ENCODE measurements at places on chromosomes 1 and 21.

- DNase-seq: no peak
These were observed 104.6 kb downstream of the NEGR1 start for GRCh38 chr1:72177711-72178110.

DNA sequence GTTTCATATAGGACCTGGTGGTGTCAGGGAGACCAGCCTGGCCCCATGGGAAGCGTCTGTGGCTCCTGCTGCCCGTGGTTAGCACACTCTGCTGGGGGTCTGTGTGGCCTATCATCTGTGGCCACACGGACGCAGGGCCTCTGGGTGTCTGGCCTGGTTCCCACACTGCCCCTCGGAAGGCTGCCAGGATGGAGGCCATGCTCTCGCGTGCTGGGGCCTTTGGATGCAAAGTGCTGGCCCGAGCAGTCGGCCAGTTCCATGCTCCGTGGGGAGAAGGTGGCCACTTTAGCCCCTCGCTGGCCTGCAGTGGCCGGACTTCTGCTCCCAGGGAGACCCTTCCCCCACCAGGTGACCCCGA, 20.8 kb upstream of the LRRC3 start:
- no peak for DNase-seq

DNA sequence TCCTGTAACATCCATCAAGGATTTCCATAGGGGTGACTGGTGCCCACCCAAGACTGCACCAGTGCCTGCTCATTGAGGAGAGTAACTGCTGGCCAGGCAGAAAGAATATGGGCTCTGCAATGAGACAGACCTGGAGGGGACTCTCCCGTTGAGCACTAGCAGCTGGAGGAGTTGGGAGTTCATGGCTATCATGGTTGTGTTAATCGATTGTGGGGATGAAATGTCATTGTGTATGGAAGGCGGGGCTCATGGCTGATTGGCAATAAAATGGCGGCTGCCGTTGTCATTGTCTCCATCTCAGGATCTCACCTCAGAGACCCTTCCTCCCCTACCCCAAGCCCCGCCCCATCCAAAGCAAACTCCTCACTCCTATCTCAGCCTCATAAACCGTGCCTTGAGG, 3.9 kb downstream of the TMEM125 start:
- no peak for DNase-seq

DNA sequence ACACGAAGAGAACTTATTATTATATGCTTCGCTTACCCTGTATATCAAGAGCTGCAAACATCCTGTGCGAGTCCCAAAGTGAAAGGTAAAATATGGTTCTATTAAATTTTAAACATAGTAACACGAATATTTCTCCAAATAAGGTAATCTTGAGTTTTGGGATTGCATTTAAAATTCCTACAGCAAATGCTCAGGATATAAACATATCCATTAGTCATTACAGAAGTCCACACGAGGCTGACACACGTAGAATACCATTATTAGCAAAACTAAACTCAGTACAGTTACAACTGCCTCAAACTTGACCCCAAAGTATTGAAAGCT, 282 bp upstream of the LYPLAL1 start:
- no peak for DNase-seq

GRCh38 chr21:34882719-34883131, 166.4 kb downstream of the RUNX1 start:
- no peak for DNase-seq

- DNase-seq: no peak
These were observed 188.2 kb upstream of the LYPLAL1 start for GRCh38 chr1:218985424-218985984.

- DNase-seq: no peak
These were observed 239.1 kb downstream of the OMA1 start for GRCh38 chr1:58307431-58307830.

- DNase-seq: no peak
These were observed 15.2 kb downstream of the RIPK4 start for GRCh38 chr21:41751611-41752011.

DNA sequence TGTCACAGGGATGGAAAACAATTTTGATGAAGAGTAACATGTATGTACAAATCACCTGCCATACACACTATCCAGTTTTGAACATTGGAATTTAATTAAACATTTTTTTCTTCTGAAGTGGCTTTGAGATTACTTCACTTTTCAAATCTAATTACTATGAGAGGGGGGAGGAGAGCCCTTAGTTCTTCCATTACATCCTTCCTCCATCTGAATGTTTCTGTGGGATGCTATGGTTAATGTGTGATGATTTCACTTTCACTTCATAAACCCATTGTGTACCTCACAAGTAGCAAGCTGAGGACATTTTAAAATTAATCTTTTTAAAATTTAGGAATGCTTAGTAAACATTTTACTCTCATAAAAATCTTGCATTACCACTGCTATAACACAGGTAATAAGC, 156.9 kb downstream of the RUNX1 start:
- no peak for DNase-seq

- no peak for DNase-seq
These were observed 12.5 kb downstream of the SYF2 start for GRCh38 chr1:25219661-25220251.

- DNase-seq: no peak
These were observed 14.9 kb downstream of the ODF2L start for GRCh38 chr1:86381223-86381622.

DNA sequence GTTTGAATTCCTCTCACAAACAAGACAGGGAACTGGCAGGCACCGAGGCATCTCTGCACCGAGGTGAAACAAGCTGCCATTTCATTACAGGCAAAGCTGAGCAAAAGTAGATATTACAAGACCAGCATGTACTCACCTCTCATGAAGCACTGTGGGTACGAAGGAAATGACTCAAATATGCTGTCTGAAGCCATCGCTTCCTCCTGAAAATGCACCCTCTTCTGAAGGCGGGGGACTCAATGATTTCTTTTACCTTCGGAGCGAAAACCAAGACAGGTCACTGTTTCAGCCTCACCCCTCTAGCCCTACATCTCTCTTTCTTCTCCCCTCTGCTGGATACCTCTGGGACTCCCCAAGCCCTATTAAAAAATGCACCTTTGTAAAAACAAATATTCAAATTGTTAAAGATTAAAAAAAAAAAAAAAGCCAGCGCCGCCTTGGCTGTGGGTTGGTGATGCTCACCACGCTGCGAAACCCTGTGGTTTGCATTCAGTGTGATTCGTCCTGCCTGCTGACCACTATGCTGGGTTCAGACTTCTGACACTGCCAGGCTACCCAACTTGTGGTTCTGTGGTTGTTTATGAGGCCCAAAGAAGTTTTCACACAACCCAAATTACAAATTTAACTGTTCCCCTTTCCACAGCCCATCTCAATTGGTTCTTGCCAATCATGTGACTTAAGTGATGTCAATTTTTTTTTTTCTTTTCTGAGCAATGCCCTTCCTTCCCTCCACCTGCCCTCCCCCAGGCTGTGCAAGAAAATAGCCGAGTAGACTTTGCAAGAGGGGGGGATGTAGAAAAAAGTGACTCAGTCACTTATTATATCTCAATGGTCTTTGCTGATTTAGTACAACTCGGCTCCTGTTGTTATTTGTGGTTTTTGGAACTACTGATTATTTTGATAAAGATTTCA, at the start of gene RUNX1:
Gene RUNX1, minus strand, starts transcription at position 597 of the 912 bp plus-strand sequence.
- peak; percentile 44 for DNase-seq

DNA sequence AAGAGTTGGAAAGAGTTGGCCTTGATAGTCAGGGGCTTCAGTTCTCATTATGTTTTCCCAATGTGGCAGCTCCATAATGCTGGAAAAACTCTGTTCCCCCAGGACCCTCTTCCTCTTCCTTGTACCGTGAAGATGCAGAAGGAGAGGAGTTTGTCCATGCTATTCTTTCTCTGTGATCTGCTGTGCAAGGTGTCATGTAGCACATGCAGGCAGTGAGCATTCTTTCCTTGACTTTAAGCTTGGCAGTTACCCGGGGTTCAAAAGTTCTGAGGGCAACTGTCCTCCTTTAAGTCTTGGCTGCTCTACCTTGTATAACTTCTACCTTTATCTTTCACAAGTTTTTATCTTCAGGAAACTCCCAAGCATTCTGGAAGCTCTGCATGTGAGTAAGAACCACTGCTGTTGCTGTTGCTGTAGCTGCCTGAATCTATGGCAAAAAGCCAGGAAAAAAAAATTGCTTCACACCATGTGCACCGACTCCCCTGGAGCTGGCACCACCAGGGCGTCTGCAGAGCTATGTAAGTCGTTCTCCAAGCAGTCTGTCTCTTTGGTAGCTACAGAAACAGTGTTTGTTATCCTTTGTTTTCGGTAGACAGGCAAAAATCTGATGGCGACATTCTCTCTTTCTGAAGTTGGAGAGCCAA, 42.7 kb upstream of the SLC16A1 start:
- no peak for DNase-seq

DNA sequence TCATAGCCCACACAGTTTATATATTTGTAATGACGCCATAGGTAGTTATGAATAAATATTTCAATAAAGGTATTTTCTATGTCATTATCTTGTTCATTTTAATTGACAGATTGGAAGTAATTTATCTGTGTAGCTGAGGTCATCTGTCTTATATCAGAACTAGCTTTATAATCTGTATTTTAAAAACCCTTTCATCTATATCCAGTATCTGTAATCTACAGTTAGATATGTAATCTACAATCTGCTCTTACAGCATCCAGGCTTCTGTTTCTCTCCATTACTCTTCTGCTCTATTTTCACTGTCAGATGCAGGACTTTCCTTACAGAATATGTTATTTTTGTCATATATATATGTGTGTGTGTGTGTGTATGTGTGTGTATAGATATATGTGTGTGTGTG, 137.6 kb downstream of the LBR start:
- no peak for DNase-seq

DNA sequence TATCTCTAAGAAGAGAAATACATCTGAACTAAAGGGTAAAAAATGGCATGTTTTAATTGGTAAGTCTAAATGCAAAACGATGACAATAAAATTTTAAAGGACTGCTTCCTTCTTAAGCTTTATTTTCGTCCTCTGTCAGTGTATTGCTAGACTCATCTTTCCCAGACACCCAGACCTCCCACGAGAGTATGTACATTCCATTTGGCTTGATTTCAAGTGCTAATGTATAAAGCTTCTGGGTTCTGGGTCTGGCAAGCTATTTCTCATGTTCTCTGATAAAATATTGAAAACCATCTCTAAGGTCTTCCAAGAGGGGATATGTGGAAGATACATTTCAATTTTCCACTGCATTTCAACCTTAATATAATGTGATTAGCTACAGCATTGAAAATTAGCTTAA, 24.6 kb upstream of the SLC2A1 start:
- no peak for DNase-seq

DNA sequence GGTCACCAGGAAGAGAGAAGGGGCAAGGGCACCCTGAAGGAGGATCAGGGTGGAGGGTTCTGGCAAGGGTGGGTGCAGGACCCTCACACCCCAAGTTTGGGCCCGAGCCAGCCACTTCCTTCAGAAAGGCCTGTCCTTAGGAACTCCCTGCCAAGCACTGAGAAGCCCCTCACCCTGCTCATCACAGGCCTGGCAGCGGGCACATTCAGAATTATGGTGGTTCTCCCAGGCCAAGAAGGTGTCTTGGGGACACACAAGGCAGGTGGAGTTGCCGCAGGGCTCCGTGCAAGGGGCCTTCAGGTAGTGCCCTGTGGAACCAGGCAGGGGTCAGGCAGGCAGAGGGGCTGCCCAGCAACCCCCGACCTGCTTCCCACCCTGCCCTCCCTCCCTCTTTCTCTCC, 1.1 kb downstream of the TNFRSF25 start:
- no peak for DNase-seq

GRCh38 chr1:178451529-178451928, 45.2 kb downstream of the CLEC20A start:
- no peak for DNase-seq

DNA sequence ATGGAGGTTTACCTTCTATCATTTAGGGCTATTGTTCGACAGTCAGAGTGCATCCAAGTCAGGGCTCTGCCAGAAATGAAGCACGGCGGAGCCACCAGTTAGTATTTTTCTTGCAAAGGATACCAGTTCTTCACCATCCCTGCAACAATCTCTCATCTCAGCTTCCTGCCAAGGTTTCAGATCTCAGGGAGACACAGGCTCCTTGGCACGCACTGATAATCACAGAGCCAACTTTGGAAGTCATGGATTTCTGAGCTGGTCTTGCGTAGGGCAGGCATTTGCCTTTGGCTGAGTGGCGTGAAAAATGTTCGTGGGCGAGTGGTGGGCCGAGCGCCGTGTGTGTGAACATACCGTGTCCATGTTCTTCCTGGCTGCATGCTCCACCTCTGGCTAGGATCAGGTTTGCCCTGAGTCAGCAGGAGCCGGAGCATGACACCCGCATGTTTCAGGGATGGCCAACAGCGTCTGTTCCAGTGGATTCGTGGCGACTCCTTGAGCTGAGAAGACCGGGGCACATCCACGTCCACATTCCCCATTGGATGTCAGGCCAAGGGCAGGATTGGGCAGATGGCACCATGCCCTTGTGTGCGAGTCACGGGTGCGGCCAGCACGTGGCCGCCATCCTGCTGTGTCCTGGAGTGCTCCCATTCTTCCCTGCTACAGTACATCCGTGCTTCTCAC, 118.5 kb upstream of the C1orf174 start:
- no peak for DNase-seq

GRCh38 chr21:17929510-17929909, 110.4 kb upstream of the C21orf91 start:
- DNase-seq: no peak

- no peak for DNase-seq
These were observed 109.1 kb upstream of the ADAMTS5 start for GRCh38 chr21:27076025-27076424.

- DNase-seq: no peak
These were observed 7.9 kb upstream of the HCRTR1 start for GRCh38 chr1:31609514-31610118.

DNA sequence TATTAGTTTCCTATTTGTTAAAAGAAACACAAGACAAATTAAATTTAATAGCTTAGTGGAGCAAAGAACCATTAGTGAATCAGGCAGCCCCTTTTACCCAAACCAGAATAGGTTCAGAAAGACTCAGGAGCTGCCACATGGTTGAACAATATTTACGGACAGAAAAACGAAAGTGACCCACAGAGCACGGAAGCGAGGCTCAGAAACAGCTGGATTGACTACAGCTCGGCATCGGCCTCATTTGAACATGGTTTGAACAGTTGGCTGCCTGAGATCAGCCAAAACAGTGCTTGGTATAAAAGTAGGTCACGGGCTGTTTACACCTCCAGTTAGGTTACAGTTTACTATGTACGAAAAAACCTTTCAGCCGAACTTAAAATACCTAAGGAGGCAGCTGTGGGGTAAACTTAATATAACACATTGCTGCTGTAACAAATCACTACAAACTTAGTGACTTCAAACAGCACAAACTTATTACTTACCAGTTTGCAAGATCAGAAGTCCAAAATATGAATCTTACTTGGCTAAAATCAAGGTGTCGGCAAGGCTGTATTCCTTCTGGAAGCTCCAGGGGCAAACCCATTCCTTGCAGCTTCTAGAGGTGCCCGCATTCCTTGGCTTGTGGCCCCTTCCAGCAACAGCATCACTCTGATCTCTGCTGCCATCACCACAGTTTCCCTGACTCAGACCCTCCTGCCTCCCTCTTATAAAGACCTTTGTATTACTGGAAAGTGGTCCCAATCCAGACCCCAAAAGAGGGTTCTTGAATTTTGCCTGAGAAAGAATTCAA, 11.8 kb downstream of the PADI4 start:
- DNase-seq: no peak

- no peak for DNase-seq
These were observed 144.0 kb downstream of the EIF4G3 start for GRCh38 chr1:21032741-21033140.
